Cortex of kidney (tissue), 1 donor: ENCODE measurements at places on chromosomes 12 and 14.

- no peak for DNase-seq
Observed at GRCh38 chr12:115898670-115899069, 378.8 kb downstream of the MED13L start.

GRCh38 chr12:14664434-14665023, 31.9 kb downstream of the GUCY2C start:
- DNase-seq, result no peak

DNA sequence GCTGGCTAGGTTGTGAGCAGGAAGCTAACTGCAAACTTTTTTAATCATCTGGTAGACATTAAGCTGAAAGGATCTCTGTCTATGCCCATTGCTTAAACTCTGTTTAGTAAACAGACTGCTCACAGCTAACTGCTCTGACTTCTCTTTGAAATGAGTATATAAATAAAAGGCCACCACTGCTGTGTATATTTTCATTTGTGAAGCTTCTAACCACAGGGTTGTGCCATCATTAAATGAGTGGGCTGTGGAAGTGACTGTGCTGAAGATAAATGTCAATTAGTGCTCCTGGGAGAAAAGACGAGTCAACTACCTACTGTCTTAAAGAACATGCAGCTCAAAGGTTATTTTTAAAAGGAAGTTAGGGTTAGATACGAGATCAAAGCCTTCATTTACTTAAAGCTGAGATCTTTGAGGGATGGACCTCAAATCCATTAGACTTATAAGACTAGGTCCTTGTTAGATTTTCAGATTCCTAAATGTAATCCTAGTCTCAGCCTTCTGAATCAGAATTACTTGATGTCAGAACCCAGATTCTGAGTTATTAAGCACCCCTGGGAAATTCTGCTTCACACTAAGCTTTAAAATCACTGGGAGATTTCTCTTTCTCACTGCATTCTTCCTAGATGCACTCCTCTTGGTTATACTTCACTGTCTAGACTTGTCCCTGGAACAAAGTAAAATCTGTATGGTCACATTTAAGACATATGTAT, 213.1 kb upstream of the FLRT2 start:
- DNase-seq, result no peak

GRCh38 chr12:73076760-73077159, 804.6 kb downstream of the TRHDE start:
- no peak for DNase-seq

DNA sequence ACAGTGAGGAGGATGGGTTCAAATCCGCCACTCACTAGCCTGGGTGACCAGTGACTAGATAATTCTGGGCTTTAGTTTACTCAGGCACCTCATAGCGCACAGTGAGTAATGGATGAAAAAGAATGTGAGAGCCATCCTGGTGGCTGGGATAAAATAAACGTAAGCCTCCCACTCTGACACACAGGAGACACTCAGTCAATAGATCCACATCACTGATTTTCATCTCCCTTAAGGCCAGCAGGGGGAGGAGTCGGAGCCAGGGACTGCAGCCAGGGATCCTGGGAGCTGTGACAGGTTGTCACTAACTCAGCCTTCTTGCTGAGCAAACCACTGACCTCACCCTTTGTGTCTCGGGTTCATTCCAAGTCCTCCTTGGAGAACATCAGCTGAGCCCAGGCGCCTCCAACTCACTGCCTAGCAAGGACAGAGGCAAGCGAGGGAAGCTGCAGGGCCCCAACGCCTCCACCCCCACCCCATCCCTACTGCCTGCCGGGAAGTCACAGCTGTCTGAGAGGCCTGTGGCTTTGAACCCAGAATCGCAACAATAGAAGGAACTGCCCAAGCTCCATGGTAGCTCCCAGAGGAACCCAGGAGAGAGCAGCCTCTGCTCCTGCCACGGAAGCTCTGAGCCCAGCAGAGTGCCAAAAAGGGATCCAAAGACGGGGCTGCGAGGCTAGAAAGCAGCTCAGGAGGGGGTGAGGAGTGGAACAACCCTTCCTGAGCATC, 30.7 kb downstream of the PXN start:
- no peak for DNase-seq

GRCh38 chr14:79712302-79712950, 498.9 kb downstream of the DIO2 start:
- DNase-seq, result no peak

DNA sequence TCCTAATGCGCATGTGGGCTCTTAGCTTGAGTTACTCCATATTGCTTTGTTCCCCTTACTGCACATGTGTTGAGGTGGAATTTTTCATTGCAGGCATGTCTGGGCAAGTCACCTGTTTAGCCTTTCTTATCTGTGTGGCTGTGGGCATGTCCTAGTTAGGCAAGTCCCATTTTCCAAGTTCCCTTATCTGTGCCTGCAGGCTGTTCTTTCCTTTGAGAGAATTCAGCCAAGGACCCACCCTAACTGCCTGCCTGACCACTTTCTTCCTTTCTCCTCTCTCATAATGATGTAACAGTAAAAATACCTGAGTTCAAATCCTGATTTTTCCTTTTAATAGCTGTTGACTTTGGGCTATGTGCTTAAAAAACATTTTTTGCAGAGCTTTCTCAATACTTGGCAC, 870.6 kb downstream of the NRXN3 start:
- no peak for DNase-seq

DNA sequence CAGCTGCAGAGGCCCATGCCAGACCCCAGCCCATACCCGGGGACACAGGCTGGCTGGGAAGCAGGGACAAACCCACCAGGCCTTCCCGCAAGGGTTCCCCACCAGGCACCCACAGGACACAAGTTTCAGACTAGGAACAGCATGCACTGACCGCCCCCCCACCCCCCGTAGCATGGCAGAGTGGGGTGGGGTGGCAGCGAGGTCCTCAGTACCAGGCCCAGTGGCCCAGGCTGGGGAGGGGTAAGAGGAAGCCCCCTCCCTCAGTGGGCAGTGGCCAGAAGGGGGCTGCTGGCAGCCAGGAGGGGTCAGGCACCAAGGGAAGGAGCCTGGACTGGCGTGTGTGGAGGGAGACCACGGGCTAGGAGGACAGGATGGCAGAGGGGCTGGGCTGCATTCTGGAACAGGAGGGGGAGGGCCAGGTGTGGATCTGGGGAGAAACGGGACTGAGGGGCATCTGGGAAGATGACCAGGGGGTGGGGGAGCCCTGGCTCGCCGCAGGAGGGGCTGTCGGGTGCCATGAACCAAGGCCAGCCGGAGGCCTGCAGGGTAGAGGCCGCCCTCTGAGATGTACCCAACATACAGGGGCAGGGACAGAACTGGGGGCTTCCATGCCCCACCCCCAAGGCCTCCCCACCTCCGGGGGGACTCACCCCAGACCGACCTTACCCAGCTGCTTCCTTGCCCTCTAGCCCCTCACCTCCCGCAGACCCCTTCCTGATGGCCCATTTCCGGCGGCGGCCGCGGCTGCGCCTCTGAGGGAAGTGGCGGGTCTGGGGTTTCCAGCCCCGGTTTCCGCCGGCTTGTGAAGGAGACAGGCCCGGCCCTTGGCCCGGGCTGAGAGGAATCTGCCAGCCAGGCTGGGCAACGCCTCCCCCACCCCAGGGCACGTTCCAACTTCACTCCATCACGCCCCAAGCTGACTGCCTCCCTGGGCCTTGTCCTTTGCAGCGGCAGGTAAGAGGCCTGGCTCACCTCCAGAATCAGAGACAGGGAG, 5.6 kb upstream of the JAG2 start:
- DNase-seq, result no peak

DNA sequence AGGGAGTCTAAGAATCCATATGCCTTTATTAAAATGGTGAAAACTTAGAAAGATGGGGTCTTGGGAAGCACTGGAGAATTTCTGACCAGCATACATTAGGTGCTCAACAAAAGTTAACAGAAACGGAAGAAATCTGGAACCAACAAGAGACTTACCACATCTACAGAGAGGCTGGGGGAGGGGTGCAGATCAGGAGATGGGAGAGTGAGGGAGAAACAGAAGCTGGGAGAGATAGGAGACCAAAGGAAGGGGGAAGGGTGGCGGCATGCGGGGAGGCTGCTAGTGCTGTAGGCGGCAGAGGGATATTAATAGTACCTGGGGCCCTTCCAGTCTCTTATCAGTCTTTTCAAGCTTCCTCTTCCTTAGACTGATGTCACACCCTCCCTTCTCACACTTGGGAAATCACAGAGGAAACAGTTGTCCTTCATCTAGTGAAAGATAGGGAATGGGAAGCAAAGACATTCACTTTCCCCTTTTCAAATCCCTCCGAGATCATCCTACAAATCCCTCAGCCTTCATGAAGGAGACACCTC, 18.1 kb downstream of the ZBTB39 start:
- DNase-seq, result no peak

DNA sequence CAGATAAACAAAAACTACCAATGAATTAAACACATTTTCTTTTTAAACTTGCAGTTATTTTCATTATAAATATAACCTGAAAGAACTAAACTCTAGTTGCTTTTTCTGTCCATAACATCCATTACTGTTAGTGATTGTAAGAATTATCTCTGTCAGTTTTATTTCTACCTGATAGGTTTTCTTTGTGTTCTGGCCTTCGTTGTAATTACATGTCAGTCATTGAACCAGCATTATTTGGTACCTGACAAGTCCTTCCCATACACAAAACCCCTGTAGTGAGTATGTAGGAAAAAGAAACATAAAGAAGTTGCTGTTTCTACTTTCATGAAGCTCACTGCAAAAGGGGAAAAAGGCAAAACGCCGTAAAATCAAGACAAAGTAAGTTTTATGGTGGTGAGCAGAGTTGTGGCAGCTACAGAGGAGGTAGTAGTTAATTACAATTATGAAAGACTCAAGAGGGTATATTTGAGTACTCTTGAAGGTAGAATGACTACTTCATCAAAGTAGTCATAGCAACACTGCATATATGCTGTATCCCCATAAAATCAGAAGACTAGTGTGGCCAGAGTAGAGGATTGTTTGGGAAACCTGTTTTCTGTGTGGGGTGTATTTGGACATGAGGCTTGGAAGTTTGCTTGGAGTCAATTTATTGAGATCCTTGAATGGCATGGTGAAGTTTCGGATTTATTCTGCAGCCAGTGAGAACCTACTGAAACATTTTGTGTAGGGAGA, 102.8 kb downstream of the SLC5A8 start:
- no peak for DNase-seq

- DNase-seq, result no peak
Observed at GRCh38 chr12:41460906-41461305, 272.8 kb downstream of the PDZRN4 start.

GRCh38 chr12:71476513-71476912, 36.9 kb downstream of the LGR5 start:
- DNase-seq, result no peak

- DNase-seq, result no peak
Observed at GRCh38 chr12:95574799-95575452, 23.6 kb upstream of the USP44 start.

GRCh38 chr14:58131386-58131785, 20.6 kb downstream of the ARMH4 start:
- no peak for DNase-seq

DNA sequence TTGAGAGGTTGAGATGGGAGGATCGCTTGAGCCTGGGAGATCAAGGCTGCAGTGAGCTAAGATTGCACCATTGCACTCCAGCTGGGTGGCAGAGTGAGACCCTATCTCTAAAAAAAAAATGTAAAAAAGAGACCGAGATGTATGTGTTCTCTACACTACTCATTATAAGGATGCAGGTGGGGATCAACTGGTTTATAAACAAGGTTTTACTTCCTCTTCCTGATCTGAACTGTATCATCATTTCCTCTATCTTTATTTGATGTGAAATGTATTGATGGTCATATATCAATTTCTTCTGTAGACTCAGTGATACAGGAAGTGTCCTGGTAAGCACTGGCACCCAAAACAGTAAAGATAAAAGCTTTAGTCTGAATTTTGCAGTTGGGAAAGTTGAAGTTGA, 20.1 kb upstream of the USP44 start:
- DNase-seq, result no peak

GRCh38 chr14:104293851-104294627, 155.7 kb downstream of the KIF26A start:
- DNase-seq, result no peak

DNA sequence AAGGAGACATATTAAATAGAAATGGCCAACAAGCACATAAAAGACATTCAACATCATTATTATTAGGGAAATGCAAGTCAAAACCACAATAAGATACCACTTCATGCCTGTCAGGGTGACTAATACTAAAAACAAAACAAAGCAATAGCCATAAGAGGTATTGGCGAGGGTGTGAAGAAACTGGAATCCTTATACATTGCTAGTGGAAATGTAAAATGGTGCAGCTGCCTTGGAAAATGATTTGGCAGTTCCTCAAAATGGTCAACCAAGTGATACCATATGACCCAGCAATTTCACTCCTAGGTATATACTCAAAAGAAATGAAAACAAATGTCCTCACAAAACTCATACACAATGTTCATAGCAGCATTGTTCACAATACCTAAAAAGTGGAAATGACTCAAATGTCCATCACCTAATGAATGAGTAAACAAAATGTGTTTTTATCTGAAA, 27.0 kb downstream of the GPR135 start:
- DNase-seq, result no peak

DNA sequence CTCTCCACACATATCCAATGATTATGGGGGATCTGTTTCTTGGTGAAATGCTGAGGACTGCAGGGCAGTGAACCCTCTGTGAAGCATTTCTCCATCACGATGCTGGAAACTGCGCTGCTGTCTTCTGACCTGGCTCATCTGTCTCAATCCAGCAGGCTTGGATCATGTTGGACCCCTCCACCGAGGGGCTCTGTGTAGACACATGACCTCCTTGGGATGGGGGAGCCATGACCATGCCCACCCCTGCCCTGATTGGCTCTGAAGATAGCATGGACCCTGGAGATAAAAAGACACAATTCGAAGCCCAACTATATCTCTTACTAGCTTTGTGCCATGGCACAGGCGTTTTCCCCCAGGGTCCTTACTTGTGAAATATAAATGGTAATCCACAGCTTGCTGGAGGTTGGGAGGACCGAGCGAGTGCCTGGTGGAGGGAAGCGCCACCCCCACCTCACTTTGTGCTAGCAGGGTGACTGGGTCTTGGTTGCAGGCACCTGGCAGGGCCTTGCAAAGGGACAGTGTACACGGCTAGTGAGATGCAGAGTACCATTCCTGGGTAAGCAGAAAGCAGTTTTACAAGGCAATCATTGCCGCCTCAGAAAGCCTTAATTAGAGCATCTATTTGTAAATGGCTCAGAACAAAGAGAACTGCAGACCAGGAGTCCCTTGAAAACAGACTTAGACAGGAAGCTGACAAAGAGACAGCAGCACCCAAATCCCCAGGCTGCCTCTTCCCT, 2.4 kb upstream of the KRT83 start:
- DNase-seq, result no peak

DNA sequence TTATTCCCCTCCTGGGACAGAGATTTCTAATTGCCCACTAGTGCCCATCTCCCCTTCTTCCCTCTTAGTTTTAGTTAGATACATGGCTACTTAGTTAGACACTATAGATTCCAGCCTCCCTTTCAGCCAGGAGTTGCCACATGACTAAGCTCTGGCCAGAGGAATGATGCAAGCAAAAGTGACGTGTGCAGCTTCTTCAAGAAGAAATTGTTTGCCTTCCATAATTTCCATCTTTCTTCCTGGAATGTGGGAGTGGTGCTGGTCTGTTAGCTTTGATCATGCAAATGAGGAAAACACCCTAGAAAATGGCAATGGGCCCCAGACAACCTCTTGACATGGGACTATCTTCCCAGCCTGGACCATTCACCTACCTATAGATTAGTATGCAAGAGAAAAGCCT, 21.4 kb downstream of the CCDC177 start:
- no peak for DNase-seq

GRCh38 chr12:90078344-90078743, 369.7 kb upstream of the ATP2B1 start:
- DNase-seq, result no peak
